ENCODE measurements at places on chromosomes 16 and 17.

DNA sequence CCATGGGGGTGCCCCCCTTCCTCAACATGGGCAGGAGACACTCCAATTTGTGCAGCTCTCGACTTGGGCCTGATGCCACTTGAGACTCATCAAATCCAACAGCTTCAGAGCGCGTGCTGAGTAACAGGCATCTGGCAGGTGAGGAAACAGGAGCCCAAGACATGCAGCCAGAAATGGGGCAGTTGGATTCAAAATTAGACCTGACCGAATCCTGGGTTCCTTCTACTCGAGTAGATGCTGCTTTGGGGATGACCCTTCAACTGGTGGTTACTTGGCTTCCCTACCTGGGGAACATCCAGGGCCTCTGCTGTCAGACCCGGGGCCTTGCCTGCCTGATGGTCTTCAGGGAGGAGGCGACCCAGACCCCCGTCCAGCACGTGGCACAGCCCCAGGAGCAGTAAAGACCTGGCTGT is 488 bp upstream of the NTN3 start:
- DNase-seq: no peak

GRCh38 chr16:81638286-81638945 is 140.7 kb upstream of the PLCG2 start:
- DNase-seq: no peak

DNA sequence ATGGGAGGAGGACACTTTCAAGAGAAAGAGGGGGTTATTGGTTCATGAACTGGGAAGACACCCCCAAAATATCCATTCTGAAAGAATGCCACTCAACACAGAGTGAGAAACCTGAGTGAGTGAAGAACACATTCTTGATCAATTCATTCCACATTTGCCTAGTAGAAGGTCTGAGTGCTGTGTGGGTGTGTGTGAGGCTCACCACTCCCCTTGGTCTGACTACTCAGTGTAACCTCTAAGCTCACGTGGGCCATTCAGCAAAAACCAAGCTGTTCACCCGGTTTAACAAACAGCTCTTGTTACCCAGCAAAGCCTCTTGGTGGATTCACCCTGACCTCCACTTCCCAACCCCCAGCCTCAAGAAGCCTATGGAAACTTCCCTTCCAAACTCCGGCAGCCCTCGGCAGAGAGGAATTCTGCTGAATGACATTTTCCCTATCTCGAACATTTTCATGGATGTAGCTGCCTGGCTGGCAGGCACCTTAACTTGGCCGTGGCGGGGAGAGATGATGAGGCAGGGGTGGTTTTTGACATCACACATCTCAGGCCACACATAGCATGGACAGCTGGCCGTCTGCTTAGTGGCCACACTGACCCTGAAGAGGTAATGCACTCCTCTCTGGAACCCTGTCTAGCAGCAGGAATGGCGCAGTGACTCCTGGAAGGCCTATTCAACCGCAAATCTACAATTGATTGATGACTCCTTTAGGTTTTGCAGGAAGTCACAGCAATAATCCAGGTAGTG is 11.6 kb downstream of the ST6GALNAC1 start:
- DNase-seq: no peak

- peak; percentile 28 for DNase-seq
Observed at GRCh38 chr17:40362696-40363110, 1.8 kb downstream of the GJD3 start.

DNA sequence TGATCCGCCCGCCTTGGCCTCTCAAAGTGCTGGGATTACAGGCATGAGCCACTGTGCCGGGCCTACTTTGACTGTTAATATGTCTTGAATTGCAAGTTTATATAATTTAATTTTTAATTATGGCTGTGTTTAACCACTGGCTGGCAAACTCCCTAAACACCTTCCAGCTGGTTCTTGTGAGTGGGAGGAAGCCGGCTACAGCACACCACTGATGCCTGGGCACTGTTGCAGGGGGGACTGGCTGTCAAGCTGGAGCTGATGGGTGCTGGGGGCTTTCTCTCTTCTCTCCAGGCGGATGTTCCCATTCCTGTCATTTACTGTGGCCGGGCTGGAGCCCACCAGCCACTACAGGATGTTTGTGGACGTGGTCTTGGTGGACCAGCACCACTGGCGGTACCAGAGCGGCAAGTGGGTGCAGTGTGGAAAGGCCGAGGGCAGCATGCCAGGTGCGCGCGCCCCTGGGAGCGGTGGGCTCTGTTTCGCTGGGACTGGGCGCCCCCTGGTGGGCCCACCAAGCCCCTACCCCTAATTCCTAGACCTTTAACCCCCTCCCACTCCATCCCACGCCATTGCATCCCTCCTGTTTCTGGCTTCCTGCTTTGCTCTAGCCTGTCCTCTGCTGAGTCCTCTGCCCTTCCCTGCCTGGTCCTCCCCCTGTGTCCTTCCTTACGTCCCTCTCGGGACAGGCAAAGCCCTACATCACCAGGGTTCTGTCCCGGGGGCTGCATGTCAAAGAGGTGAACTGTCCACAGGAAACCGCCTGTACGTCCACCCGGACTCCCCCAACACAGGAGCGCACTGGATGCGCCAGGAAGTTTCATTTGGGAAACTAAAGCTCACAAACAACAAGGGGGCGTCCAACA is 9.5 kb downstream of the TBX21 start:
- DNase-seq: peak; percentile 10

GRCh38 chr17:77893144-77894044 is 65.1 kb upstream of the TNRC6C start:
- DNase-seq: no peak

DNA sequence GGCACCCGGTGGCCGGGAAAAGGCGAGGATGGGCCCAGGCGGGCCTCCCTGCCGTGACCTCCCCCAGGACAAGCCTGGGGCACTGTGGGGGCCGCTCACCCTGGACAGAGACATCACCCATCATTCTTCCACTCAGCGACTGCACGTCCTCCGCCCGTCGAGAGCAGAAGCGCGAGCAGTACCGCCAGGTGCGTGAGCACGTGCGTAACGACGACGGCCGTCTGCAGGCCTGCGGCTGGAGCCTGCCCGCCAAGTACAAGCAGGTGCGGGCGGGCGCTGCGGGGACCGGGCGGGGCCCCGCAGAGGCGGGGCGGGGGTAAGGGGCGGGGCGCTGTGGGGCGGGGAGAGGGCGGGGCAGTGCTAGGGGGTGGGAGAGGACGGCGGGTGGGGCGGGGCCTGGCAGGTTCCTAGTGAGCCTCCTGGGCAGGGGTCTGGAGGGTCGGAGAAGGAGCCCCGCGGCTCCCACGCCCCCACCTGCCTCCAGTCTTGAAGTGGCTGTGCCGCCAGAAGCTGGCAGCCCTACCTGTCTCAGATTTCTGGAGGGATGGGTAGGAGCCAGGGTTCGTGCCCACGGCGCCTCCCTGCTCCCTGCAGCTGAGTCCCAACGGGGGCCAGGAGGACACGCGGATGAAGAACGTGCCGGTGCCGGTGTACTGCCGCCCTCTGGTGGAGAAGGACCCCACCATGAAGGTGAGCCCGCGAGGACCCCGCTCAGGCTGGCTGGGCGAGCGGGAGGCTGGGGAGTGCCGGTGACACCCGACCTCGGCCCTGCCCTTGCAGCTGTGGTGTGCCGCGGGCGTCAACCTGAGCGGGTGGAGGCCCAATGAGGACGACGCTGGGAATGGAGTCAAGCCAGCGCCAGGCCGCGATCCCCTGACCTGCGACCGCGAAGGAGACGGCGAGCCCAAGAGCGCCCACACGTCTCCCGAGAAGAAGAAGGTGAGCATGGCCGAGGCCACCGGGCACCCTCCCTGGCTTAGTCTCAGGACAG is 7.5 kb downstream of the NME3 start:
- DNase-seq: no peak

DNA sequence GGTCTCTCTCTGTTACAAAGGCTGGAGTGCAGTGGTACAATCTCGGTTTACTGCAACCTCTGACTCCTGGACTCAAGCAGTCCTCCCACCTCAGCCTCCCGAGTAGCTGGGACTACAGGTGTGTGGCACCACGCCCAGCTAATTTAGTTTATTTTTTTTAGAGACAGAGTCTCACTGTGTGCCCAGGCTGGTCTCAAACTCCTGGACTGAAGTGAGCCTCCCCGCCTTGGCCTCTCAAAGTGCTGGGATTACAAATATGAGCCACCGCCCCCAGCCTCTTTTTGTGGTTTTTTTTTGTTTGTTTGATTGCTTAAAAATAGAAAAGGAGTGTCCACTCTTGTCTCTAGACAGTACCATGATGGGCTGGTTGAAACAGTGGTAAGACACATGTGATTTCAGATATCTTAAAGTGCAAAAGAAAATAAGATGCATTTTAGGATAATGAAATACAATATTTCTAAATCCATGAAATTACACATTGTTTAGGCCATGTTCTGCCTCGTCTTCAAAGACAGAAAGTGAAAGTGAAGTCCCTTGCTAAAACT is 27.4 kb downstream of the KIAA0513 start:
- DNase-seq: no peak

DNA sequence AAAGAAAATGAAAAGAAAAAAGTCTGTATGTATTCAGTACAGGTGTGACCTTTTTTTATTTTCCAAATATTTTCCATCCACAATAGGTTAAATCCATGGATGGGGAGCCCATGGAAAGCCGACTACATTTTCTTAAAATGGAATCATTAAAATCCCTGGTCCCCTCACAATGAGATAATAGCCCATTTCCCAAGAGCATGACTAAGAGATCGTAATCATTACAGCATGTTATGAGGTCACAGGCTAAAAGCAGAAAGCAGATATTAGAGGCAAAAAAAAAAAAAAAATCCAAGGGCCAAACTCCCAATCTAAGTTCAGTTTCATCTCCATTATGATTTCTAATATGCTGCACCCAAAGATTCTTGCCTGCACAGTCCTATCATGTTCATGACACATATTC is 44.7 kb downstream of the CYTH1 start:
- DNase-seq: peak; percentile 1

DNA sequence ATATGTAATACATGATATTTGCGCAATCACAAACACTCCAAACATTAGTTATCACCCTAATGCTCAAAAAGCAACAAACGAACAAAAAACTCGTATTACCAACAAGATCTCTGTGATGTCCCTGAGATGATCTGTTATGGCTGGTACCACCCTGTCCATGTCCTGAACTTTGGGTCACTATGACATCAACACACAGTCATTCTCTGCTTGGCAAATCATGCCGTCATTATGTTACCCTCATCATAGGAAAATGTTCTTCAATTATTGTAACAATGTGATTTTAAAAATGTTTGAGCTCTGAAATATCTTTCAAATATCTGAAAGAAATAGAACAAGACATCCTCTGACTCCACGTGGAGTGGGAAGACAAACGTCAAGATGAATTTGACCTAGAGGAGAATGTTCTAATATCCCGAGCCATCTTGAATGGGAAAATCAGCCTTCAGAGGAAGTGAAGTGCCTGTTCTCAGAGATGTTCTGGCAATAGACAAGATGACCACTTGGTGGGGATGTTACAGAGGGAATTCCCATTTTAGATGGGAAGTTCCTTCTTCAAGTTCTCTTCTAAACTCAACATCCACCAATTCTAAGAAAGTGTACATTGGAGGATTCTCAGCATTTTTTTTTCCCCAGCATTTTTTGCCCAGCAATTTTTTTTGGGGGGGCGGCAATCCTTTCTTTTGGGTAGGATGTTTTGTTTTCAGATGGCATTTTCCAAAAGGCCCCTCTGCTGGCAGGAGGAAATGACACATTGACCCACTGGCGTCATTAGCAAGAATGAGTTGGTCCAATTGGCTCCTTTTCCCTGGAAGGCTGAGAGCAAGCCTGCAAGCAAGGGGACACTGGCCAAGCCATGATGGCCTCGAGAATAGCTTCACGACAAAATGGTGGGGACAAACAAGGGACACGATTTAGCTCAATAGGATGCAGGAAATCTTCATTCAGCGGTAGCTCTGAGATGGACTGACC is 3.7 kb upstream of the HSD17B2 start:
- DNase-seq: no peak

- DNase-seq: no peak
Observed at GRCh38 chr16:88170528-88170991, 212.2 kb upstream of the ZNF469 start.

DNA sequence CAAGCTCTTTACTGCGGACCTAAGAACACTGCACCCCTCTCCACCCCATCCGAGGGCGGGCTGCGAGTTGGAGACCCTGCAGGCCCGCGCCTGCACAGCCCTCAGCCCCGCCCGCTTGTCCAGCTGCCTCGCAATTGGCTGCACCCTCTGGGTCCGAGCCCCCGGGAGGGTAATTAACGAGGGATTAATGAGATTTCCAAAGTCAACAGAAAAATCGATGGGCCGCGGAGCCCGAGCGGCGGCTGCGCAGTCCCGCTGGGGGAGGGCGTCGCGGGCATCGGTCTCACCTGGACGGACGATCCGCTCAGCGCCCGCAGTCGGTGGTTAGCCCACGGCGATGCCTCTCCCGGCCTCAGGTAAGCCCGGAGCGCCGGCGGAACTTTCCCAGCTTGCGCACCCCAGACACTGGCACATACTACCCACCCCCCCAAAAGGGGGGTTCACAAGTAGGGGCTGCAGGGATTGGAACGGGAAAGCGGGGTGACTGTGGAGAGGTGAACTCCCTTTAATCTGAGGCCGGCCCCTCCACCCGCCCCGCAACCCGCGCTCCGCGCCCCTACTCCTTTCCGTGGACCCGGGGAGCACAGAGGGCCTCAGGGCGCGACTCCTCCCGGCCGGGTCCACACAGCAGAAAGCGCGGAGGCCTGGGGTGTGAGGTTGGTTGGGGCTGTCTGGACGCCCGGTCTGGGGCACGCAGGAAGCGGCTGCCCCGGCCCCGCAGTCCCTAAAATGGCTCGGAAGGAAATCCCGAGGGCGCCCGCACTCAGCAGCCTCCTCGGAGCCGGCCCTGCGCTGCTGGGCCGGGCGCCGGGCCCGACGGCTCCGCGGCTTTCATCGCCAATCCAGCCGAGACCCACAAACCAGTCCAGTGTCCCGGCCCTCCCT is at the start of gene OTOP3:
TSS of gene OTOP3 (plus strand) at position 314 of the 885 bp plus-strand sequence. CDS start at position 338, 24 bp downstream.
- DNase-seq: peak; percentile 71

DNA sequence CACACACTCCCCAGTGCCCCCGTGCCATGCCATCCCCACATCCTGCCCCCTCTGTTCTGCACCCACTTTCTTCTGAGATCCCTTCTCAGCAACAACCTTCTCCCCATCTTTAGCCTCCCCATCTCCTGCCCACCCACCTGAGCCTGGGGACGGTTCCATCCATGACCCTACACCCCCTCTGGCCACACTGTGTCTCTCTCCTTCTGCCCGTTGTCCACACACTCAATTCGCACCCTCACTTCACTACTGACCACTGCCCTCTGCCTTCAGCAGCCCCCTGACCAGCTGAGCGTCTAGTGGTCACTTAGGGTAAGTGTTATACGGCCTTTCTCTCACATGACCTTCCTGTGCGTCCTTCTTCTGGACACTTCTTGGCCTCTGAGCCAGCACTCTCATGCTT is 6.1 kb downstream of the ARHGAP27 start:
- DNase-seq: no peak

- no peak for DNase-seq
Observed at GRCh38 chr17:79921411-79922115, 82.3 kb upstream of the CBX4 start.
